ENCODE measurements at places on chromosomes 1 and 21.

DNA sequence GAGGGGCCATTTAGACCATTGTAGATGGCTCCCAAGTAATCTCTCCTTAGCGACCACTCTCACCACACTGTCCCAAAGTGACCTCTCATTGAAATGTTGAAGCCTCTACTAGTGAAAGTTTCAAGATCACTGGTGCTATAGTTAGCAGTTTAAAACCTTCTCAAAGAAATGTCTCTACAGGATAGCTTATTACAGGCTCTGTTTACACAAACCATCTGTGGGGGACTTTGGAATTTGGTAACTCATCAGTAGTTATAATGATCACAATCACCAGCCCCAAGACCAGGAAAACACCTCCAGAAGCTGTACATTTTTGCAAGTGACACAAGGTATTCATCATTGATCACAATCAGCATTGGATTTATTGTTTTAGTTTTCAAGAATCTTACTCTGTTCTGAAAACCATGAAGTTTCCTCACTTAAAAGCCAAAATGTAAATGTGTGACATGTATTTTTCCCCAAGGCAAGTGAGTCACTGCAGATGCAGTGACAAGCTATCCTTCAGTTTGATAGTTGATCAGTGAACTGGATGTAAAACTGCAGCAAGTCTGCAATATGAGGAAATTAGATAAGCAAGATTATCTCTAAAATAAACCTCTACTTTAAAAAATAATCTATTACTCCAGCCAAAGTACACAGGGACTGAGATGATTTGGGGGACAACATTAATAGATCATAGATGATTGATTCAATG, 41.9 kb downstream of the C21orf91 start:
- no peak for DNase-seq

DNA sequence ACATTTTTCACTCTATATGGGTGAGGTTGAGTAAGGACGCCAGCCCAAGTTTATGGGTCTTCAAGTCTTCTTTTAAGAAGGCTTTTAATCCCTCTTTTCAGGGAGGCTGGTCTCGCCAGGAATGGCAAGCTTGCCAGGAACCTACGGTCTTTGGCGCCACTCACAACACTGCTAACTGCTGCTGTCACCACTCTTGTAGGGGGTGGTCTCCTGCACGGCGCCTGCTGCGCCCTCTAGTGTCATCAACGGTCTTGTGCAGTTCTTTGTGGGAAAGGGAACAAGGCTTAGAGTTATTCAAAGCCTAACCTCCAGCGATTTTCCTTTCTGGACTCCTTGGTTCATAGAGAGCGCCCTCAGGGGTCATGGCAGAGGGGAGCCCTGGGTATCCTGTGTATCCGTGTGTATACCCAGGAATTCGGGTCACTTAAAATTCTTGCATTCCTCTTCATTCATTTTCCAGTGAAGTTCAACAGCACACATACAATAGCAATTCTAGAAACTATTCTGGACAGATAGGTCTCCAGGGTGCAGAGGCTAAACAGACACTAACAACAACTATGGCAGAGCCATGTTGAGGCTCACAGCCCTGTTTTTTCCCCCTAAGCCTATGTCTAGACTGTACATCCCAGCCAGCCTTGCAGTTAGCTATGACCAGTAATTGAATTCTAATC, 392.8 kb upstream of the CAMK1G start:
- DNase-seq, result peak; percentile 77

GRCh38 chr1:31815307-31815645, 546 bp downstream of the SPOCD1 start:
- DNase-seq, result no peak

DNA sequence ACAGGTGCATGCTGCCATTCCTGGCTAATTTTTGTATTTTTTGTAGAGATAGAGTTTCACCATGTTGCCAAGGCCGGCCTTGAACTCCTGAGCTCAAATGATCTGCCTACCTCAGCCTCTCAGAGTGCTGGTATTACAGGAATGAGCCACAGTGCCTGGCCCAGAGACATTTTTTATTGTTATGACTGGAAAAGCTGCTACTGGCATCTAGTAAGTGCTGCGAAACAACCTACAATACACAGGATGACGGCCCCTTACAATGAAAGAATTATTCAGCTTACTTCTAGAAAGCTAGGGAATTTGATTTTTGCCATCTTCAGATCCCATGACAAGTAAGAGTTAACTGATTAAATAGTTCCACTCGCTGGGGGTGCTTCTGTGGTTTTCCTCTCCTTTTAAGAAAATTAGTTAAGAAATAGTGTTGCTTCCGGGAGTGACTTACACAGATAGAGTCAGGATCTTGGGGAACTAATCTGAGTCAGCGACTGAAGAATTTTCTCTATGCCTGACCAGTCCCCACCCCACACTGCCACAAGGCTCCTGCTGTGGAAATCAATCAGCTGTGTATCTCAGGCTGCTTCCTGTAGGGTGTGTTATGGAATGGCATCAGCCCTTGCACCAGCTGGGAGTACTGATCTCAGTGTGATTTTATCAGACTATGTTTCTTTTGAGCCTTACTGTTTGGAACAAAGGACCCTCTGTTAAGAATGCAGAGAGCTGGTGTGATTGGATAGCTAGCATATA, 93.0 kb upstream of the BMP8A start:
- DNase-seq, result peak; percentile 44

- DNase-seq, result no peak
These were observed 30.3 kb downstream of the UBASH3A start for GRCh38 chr21:42433946-42434551.

DNA sequence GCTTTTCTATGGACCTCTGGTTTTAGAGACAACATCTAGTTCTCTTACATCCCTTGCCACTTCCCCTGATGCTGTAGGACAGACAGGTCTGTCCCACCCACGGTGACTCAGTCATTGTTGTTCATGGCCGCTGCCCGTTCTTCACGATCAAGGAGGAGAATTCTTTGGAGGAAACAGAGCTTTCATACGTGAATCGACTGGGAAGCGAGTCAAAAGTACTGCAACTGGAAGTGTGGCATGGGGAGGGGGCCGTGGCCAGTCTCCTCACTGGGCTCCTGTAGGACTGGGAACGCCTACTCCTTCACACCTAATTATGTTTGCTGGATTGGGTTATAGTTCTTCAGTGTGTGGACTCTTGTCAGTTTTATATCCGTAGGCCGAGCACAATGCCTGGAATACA, 4.4 kb upstream of the SLC37A1 start:
- DNase-seq, result no peak

DNA sequence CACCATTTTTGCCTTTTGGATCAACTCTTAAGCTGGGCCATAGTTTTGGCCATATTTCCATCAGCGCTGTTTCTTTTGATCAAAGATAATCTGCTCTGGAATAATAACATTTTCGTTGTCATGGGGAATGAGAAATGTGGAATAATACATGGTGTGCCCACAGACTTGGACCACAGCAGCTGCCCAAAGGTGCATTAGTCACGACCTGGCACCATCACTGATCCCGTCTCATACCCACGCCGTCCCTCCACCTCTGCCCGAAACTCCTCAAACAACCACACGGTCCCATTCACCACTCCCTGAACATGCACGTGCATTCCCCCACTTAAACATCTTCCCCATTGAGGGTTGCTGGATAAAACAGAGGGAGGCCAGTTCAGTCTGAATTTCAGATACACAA, 76.9 kb downstream of the SLC66A1 start:
- no peak for DNase-seq

DNA sequence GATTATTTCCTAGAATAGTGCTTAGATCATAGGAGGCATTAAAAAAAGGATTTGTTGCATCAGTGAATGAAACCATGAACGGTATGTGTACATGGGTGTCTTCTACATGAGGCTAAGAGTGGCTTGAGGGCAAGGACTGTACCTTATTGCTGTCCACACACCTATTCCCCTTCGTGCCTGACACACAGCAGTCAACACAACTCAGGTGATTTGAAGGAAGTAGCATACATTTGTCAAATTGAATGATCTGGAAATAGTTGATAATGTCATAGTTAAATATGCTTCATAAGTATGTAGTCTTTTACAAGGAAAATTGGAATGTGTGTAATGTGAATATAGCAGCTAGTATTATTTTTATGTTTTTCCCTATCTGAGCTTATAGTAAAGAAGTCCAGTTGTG, 189.0 kb upstream of the DAB1 start:
- DNase-seq, result no peak

DNA sequence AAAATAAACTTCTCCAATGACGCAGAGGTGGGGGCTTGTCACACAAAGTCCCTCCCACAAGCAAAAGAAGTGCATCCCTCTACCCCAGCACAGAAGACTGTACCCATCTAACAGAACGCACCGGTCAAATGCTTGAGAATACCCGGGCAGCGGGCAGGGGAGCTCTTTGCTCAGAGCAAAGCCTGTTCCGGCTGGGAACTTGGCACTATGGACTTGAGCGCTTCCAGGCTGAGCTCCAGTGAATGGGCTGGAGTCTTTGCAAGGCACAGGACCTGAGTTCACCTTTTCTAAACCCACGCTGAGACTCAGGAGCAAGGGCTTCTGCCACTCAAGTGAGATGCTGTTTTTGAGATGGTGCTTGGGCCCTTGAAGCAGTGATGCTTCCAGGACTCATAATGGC, 20.3 kb downstream of the RHBG start:
- no peak for DNase-seq

DNA sequence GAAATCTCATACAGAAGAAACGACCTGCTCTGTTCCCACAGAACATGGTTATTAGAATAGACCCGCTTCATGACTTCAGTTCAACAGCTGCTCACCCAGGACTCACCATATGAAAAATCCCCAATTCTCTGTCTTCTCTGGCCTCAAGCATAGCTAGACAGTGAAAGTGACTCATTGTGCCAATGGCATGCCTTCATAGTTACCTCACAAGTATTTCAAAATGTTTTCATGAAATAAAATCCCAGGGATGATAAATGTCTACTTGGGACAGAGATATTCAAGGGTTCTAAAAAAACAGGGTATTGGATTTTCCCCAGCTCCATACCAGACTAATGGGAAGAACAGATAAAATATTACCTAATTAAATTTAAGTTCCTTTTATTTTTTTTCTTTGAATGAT, 82.3 kb downstream of the NOTCH2 start:
- DNase-seq, result no peak

DNA sequence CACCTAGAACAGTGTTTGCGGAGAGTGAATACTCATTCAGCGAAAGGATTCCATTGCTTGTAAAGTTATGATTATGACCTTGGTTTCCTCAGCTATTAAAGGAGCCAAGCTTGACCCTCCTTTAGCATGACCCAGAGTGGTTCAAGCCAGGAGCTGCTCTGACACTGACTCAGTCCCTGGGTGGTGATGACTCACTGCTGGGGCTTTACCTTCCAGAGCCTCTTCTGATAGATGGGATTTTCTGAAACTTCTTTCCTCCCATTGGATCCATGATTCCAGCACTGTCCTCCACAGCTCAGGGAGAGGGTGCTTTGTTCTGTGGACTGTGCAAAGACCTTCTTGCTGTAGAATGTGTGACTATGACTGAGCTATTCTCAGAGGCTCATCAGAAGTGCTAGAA, 77.4 kb downstream of the S1PR1 start:
- no peak for DNase-seq

DNA sequence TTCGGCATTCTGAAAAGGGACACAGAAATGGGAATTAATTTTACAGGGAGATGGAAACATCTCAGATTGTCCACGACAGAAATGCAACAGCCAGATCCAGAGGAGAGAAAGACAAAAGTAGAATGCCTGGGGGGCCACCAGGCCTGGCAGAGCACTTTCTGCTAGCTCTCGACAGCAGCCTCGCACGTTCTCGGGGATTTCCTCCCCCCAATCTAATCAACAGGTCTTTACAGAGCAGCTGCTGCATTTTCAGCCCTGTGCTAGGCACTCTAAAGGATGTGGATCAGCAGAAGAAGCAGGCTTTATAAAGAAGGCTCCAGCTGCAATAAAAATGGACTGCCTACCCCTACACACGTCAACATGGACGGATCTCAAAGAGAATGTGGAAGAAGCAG, 10.6 kb downstream of the CSRP1 start:
- no peak for DNase-seq

GRCh38 chr1:44637702-44638411, 36.4 kb downstream of the TMEM53 start:
- DNase-seq, result no peak

DNA sequence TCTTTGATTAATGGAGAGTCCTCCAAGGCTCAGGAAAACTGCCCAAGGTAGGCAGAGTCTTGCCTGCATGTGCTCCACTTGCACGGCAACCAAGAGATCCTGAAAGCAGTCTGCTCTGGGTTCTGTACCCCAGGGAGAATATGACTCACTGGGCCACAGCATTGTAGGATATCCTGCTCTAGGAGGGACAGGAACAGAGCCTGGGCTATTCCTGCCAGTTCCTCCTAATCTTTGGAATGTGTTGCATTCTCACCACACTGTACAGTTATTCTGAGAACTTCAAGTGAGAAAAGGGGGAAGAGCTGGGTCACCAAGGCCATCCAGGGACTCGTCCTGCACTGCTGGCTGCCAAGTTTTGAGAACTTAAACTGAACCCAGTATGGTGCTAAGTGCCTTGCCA, 278.5 kb downstream of the MATN1 start:
- DNase-seq, result no peak

GRCh38 chr1:77096496-77097255, 122.6 kb downstream of the PIGK start:
- DNase-seq, result no peak

- no peak for DNase-seq
These were observed 616.8 kb downstream of the LTN1 start for GRCh38 chr21:28375708-28376385.

DNA sequence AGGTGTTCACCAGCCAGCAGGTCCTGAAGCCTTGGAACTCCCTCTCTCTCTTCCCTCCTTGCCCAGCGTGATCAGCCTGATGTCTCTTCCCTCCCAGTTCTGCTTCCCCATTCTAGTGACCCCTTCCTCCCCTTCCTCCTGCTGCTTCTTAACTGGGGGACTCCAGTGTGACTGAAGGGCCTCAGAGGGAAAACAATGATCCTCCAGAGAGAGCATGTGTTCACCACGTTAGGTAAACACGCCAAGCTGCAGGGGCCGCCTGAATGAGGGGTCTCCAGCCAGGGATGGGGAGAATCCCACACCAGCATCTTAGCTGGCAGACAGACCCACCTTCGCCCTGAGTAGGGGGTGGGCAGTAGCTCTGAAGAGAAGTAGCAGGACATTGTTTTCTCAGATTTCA, 124.8 kb downstream of the TMEM53 start:
- no peak for DNase-seq

DNA sequence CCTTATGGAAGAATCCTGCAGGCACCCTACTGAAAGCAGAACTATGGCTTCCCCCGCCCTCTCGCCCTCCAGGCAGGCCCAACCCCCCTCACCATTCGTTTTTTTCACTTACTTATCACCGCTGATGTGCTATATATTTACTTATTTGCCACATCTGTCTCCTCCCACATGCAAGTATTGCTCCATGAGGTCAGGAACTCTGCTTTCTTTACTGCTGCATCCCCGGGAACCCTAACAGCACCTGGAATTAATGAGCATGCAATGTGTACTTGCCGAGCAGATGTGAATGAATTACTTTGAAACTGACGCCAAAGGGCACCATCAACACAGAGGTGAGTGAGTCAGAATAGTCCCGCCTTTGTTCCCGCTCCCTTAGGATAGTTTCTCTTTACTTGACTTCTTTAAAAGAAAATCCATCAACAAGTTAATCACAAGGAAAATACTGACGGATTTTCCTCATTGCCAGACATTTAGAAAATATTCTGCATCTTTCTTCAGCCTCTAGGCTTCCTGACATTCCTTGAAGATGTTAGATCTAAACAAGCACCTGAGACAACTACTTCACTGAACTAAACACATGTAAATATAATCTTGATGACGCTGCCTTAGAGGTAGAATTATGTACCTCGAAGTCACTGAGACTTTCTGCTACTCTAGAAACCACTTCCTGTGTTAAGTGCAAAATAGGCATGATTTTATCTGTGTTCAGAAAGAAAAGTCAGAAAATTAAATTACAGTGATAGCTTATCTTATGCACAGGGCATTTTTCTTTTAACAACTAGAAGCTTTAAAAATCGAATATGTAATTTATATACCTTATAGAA, 17.5 kb upstream of the RAB4A start:
- DNase-seq, result no peak

All from HEK293T (cell line).